ENCODE measurements at places on chromosomes 5 and 9. TPM values are rescaled to one million over a fixed set of nuclear protein-coding genes. Genes with fewer than 3 reads are reported as not detected.

GRCh38 chr5:76944638-76945037, 8.2 kb upstream of the CRHBP start:
- no peak for DNase-seq
- no peaks in the 10 kb centered on the region for H3K27me3 ChIP-seq
- H3K4me3 ChIP-seq = no peak overlapping the region
- H3K36me3 ChIP-seq = no peaks in the 10 kb centered on the region
- peaks cover 27% of the 10 kb centered on the region for H3K4me1 ChIP-seq

DNA sequence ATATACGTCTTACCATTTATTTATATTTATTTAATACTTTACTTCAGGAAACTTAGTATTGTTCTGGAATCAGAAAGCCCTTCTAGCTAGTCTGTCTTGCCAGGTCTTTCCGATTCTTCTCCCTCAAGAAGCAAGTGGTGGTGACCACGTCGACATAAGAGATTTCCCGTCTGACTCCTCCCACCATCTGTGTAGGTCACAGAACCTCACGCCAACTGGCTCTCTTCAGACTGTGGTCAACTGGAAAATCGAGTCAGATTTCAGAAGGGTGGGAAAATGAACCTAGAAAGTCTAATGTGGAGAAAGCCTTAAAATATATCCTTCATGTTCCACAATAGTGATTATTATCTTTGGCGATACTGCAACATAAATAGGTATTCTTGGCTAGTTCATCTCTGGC, 17.3 kb downstream of the THBS4 start:
- no peaks in the 10 kb centered on the region for H3K36me3 ChIP-seq
- no peak overlapping the region for H3K4me3 ChIP-seq

The RAD1 gene
- total RNA-seq = 24.7 TPM

DNA sequence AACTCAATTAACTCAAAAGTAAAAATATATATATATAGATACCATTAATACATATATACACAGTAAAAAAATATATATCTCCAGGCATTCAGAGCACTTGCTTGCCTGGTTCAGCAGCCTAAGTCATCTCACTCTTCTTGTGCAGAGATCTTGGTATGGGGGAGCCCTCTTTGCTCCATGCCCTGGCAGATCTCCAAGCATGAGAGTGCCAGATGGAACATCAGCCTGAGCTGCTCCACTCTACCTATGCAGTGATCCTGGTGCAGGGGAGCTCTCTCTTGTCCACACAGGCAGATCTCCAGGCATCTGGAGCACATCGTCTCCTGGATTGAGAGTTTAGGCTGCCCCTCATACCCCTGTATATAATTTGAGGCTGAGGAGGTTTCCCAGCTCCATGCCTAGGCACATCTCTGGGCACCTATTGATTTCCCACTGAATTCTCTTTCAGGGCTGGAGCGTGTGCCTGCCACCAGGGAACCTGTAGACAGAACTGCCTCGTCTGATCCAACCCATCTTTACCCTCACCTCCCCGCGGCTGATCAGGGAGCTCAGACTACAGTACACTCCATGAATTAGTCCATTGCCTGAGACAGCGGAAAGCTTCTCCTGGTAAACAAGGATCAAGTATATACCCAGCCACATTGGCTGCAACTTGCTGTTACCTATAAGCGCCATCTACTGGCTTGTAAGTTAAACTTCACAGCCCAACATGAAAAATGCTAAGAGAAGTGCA, 342.4 kb upstream of the GRIA1 start:
- no peaks in the 10 kb centered on the region for H3K36me3 ChIP-seq
- no peak overlapping the region for H3K4me3 ChIP-seq
- no peak for DNase-seq
- peaks cover 15% of the 10 kb centered on the region for H3K27me3 ChIP-seq
- H3K27ac ChIP-seq = no peak overlapping the region

- no peaks in the 10 kb centered on the region for H3K36me3 ChIP-seq
- DNase-seq = no peak
- H3K27me3 ChIP-seq = no peaks in the 10 kb centered on the region
- no peaks in the 10 kb centered on the region for H3K4me1 ChIP-seq
- no peak overlapping the region for H3K4me3 ChIP-seq
- H3K27ac ChIP-seq = no peak overlapping the region
These were observed 275.0 kb upstream of the SGCD start for GRCh38 chr5:156051972-156052371.

DNA sequence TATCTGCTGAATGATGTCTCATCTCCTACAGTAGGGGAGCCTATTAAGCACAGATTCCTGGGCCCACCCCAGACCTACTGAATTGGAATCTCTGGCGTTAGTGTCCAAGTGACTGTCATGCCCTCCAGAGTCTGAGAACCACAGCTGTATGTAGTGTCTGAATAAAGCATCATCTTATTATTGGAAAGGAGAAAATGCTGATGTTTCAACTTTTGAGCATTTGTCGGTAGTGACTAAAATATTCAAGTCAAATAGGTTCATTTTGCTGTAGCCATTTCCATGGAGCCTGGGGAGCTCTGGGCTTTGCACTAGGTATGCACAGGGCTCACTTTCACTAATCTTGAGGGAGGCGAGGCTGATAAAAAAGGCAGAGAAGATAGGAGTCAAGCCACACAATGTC, 4.8 kb upstream of the PPARGC1B start:
- no peak for DNase-seq
- H3K27ac ChIP-seq = no peak overlapping the region
- no peaks in the 10 kb centered on the region for H3K36me3 ChIP-seq
- no peaks in the 10 kb centered on the region for H3K4me1 ChIP-seq
- no peak overlapping the region for H3K4me3 ChIP-seq

The FGFR4 gene
- 1.9 TPM for total RNA-seq

GRCh38 chr9:123927625-123928532, 2.0 kb downstream of the DENND1A start:
- H3K27me3 ChIP-seq = no peaks in the 10 kb centered on the region
- no peak for DNase-seq
- H3K27ac ChIP-seq = no peak overlapping the region
- peaks cover 43% of the 10 kb centered on the region for H3K4me1 ChIP-seq

DNA sequence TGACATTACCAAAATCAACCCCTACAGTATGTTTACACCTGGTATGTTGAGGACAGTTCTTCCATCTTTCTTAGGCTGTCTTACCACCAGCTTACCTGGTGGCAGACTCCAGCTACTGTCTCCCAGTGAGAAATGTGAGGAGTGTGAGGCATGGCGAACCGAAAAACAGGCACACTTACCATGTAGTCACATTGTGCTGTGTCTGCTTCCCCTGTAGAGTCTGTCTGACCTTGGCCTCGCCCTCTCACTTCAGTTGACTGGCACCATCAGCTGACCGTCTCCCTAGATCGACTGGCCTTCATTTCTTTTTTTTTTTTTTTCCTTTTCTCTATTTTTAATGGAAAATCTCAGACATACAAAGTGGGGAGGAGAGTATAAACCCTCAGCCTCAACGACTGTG, 4.9 kb downstream of the ACO1 start:
- H3K27ac ChIP-seq = no peak overlapping the region
- H3K4me1 ChIP-seq = peaks cover 20% of the 10 kb centered on the region
- DNase-seq = no peak

The FABP6 gene
- not detected for total RNA-seq

GRCh38 chr5:38598296-38598993, 42.0 kb upstream of the LIFR start:
- H3K27ac ChIP-seq = peak overlapping the region; percentile 23
- no peaks in the 10 kb centered on the region for H3K36me3 ChIP-seq
- H3K4me1 ChIP-seq = peaks cover 39% of the 10 kb centered on the region
- H3K4me3 ChIP-seq = no peak overlapping the region

DNA sequence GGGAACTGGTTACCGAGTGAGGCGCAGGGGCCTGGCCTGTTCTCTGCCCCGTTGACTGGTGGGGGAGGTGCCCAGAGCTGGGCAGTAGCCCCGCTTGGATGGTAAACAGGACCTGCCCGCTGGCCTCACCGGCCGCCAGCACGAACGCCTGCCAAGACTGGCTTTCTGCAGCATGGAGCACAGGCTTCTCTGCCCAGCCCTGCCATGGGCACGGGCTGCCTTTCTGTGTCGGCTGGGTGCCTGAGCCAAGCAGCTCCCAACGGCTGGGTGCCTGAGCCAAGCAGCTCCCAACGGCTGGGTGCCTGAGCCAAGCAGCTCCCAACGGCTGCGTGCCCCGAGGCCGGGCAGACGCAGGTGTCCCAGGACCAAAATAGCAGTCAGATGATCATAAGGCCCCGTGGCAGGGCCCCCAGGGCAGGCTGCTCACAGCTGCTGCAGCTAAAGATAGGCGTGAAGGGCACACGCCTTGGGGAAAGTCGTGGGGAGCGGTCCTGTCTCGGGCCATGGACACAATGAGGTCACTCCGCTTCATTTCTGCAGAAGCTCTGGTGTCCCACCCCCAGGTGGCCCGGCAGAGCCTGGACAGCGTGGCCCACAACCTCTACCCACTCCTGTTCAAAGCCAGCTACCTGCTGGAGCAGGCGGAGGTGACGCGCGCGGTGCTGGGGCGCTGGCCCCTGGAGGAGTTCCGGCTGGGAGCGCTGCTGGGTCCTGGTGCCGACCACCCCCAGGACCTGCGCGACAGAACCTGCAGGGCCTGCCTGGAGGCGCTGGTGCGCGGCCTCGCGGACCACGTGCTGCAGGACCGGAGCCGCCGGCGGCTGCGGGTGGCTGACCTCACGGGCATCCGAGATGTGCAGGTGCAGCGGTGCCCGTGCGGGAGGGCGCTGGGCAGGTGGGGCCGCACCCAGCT, at the start of gene LRRC14B:
LRRC14B (plus strand) TSS at position 460 of the 913 bp plus-strand sequence; CDS start at position 504, 44 bp downstream.
- H3K4me1 ChIP-seq = peaks cover 7% of the 10 kb centered on the region
- no peaks in the 10 kb centered on the region for H3K36me3 ChIP-seq
- H3K4me3 ChIP-seq = no peak within 1 kb of the TSS
- no peak for DNase-seq
- no peak within 1 kb of the TSS for H3K27ac ChIP-seq

GRCh38 chr9:134331186-134332025, 5.2 kb downstream of the RXRA start:
- H3K27ac ChIP-seq = no peak overlapping the region
- H3K4me3 ChIP-seq = no peak overlapping the region
- H3K36me3 ChIP-seq = no peaks in the 10 kb centered on the region

The ADAMTSL1 gene
- total RNA-seq = 1.0 TPM

DNA sequence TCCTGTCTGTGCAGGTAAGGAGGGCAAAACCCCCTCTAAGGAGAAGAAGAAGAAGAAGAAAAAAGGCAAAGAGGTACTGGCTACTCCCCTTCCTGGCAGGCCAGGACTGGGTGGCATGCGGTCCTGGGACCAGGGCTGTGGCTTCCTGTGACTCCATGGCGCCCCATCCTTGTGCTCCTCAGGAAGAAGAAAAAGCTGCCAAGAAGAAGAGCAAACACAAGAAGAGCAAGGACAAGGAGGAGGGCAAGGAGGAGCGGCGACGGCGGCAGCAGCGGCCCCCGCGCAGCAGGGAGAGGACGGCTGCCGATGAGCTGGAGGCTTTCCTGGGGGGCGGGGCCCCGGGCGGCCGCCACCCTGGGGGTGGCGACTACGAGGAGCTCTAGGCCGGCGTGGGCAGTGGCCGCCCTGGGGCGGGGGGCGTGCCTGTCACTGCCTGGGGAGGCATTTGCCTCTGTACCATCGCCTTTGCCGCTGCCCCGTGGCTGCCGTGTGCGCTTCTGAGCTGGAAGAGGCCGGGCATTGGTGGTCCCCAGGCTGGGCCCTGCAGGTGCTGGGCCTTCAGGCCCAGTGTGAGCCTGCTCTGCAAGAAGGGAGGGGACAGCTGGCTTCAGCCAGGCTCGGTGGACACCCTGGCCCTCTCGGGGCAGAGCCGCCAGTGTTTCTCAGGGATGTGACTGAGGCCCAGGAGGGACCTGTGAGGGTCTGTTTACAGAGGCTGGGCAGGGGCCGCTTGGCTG, 2.0 kb upstream of the AJM1 start:
- H3K27ac ChIP-seq = peak overlapping the region; percentile 94
- H3K4me1 ChIP-seq = peaks cover 35% of the 10 kb centered on the region
- no peak for DNase-seq
- no peak overlapping the region for H3K4me3 ChIP-seq
